Osteoblast (primary cell): ENCODE measurements at places on chromosomes 16 and 17. TPM values are rescaled to one million over a fixed set of nuclear protein-coding genes. Genes with fewer than 3 reads are reported as not detected.

DNA sequence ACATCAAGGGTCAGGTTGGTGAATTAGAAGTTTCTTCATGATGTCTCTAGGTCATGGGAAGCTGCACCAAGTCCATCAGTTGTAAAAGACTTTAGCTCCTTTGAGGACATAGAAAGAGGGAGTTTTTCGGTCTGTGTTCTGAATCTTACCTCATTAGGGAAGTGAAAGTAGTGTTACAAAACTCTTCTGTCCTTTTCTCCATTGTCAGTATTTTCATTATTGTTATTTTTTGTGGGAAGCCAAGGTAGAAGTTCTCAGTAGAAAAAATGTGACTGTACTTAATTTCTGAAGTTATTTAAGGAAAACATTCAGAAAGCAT, 24.2 kb downstream of the MAP3K3 start:
- peaks cover 9% of the 10 kb centered on the region for H3K36me3 ChIP-seq
- H3K27me3 ChIP-seq, result no peaks in the 10 kb centered on the region
- no peak for DNase-seq

DNA sequence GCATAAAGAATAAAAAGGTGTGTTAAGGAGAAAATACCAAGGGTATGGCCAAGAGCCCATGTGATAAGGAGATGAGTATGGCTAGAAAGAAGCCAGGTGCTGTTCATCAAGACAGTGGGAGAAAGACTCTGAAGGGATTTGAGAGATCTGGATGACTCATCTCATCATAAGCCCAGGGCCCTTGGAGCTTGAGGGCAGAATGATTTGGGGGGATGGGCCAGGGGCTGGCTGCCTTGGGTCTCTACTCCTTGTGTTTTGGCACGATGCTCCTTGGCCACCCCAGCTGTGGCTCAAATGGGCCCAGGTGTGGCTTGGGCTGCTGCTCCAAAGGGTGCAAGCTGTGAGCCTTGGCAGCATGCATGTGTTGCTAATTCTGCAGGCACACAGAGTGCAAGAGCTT, 14.5 kb upstream of the TNFRSF13B start:
- H3K4me3 ChIP-seq, result no peak overlapping the region
- DNase-seq, result no peak
- H3K27ac ChIP-seq, result no peak overlapping the region
- no peaks in the 10 kb centered on the region for H3K36me3 ChIP-seq
- no peaks in the 10 kb centered on the region for H3K27me3 ChIP-seq

DNA sequence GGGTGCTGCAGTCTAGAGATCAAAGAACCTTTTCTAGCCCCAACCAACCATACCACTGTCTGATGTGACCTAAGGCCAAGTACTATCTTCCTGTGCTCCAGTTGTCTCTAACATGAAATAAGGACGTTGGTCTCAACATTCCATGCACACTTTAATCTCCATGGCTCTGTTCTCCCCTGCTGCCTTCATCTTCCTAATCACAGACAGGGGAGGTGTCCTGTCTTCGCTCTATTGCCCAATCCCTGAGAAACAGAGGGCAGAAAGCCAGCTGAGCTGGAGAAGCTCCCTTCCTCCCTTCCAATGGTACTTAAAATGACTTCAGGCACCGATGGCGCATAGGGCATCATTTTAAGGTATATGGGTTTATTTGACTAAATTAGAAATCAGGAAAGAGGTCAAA, 148.9 kb upstream of the GNAO1 start:
- H3K4me1 ChIP-seq, result no peaks in the 10 kb centered on the region
- no peaks in the 10 kb centered on the region for H3K27me3 ChIP-seq
- H3K4me3 ChIP-seq, result no peak overlapping the region
- H3K36me3 ChIP-seq, result no peaks in the 10 kb centered on the region
- DNase-seq, result no peak
- no peak overlapping the region for H3K27ac ChIP-seq

GRCh38 chr16:79061181-79061580, 539.4 kb downstream of the MAF start:
- no peak overlapping the region for H3K4me3 ChIP-seq
- no peak overlapping the region for H3K27ac ChIP-seq
- no peaks in the 10 kb centered on the region for H3K4me1 ChIP-seq
- H3K27me3 ChIP-seq, result no peaks in the 10 kb centered on the region

GRCh38 chr17:41959030-41959335, 7.6 kb upstream of the CNP start:
- H3K4me3 ChIP-seq, result no peak overlapping the region
- no peaks in the 10 kb centered on the region for H3K27me3 ChIP-seq
- H3K27ac ChIP-seq, result peak overlapping the region; percentile 12
- H3K36me3 ChIP-seq, result no peaks in the 10 kb centered on the region
- H3K4me1 ChIP-seq, result peaks cover 11% of the 10 kb centered on the region
- no peak for DNase-seq

DNA sequence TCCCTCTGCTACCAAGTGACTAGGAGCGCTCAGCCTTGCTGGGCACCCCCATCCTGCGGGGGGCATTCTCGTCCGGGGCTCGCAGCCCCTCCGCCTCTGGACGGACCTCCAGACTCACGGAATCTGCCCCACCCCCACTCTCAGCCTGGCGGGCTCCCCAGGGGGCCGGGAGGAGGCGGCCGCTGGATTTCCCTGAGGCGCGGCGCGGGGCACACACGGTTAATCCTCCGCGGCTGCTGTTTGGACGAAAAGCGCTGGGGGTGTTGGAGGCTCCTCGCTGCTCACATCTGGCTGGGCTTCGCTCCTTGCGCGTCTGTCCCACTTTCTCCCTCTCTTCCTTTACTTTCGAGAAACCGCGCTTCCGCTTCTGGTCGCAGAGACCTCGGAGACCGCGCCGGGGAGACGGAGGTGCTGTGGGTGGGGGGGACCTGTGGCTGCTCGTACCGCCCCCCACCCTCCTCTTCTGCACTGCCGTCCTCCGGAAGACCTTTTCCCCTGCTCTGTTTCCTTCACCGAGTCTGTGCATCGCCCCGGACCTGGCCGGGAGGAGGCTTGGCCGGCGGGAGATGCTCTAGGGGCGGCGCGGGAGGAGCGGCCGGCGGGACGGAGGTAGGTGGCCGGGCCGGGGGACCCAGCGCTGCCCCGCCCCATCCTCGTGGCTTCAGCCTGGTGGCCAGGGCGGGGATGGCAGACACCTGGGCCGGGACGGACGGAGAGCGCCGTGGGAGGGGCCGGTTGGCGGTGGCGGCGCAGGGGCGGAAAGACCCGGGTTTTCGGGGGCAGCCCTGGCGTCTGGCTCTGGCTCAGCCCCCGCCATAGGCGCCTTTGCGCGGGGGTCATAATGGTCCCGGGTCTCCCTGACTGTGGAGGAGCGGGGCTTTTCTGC, at the start of gene C1QTNF1:
C1QTNF1 (plus strand) TSS at position 284 of the 886 bp plus-strand sequence. CDS start 19,800 bp downstream, outside the sequence.
- peak within 1 kb of the TSS; percentile 25 for H3K27ac ChIP-seq
- H3K36me3 ChIP-seq, result no peaks in the 10 kb centered on the region
- peak; percentile 83 for DNase-seq
- peaks cover 52% of the 10 kb centered on the region for H3K4me1 ChIP-seq
- H3K4me3 ChIP-seq, result peak within 1 kb of the TSS; percentile 74
- H3K27me3 ChIP-seq, result peaks cover 26% of the 10 kb centered on the region

The TEX14 gene
- under 0.01 TPM in 2 replicates for total RNA-seq

- H3K27me3 ChIP-seq, result no peaks in the 10 kb centered on the region
- no peak overlapping the region for H3K27ac ChIP-seq
- no peaks in the 10 kb centered on the region for H3K4me1 ChIP-seq
Measured at GRCh38 chr16:65021852-65022595, 99.8 kb downstream of the CDH11 start.

DNA sequence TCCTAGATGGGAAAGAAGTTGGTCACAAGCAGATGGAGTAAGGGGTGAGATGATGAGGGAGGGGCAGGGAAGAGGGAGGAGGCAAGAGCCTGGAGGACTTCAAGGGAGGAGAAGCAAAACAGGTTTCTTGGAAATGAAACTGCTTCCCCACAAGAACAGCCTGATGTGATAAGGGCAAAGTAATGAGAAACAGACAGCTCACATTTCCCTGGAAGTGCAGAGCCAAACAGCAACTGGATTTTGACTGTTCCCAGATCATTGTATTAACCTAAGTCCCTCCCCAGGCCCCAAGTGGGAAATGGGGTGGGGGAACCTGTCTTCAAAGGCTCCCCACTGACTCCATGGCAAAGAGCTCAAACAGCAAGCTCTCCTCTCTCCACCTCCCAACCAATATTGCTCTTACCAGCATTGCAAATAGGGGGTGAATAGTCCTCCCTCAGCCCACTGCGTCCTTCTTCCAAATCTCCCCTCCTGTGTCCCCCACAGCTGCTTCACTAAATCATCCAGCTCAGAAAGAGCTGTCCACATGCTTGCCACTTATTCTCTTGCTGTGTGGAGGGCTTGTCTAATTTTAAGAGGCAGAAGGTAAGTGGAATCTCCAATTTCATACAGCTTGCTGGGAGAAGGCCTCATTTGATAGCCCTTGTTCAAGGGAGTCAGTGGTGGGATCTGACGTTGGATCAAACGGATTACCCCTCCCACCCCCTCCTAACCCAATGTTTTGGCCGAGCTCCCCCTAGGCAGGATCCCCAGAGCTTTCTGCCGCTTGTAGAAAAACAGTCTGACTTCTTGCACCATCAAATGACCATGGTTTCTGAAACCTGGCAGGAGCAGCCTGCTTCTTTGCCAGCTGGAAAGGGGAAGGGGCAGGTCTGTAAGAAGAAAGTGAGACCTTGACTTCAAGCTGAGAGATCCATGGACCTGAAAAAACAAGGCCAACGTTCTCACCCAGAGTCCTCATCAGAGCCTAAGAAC, 56.3 kb upstream of the SMIM36 start:
- H3K27me3 ChIP-seq, result no peaks in the 10 kb centered on the region
- H3K36me3 ChIP-seq, result no peaks in the 10 kb centered on the region
- peaks cover 13% of the 10 kb centered on the region for H3K4me1 ChIP-seq
- H3K4me3 ChIP-seq, result no peak overlapping the region

DNA sequence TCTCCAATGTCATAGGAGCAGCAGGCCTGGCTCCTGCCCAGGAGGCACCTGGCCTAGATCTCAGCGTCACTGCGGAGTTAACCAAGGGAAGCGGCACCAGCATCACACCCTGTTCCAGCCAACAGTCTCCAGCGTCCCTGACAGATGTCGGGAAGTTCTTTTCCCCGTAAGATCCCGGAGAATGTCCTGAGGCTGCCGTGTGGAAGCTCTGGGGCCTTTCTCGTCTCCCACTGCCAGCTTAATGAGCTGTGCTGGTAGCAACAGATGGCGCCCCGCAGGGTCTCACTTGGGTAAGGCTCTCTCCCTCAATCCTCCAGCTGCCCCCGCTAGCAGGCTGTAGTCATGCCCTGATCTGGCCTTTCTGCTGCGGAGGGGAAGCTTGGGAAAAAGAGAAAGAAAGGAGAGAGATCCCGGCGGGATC, 57.5 kb downstream of the MARCHF10 start:
- no peaks in the 10 kb centered on the region for H3K36me3 ChIP-seq
- H3K27me3 ChIP-seq, result peaks cover 4% of the 10 kb centered on the region
- peaks cover 9% of the 10 kb centered on the region for H3K4me1 ChIP-seq
- no peak overlapping the region for H3K4me3 ChIP-seq
- no peak for DNase-seq

GRCh38 chr16:83781-84615, 6.0 kb downstream of the MPG start:
- no peaks in the 10 kb centered on the region for H3K27me3 ChIP-seq
- H3K4me1 ChIP-seq, result peaks cover 29% of the 10 kb centered on the region
- DNase-seq, result peak; percentile 95
- no peak overlapping the region for H3K4me3 ChIP-seq

The SLC12A3 gene
- not detected in 2 replicates for total RNA-seq

The USP6 gene
- total RNA-seq, result not detected in 2 replicates

GRCh38 chr16:31528523-31529107, 915 bp downstream of the AHSP start:
- no peaks in the 10 kb centered on the region for H3K4me1 ChIP-seq
- DNase-seq, result peak; percentile 75
- H3K36me3 ChIP-seq, result no peaks in the 10 kb centered on the region
- peaks cover 33% of the 10 kb centered on the region for H3K27me3 ChIP-seq
- H3K4me3 ChIP-seq, result peak overlapping the region; percentile 42

DNA sequence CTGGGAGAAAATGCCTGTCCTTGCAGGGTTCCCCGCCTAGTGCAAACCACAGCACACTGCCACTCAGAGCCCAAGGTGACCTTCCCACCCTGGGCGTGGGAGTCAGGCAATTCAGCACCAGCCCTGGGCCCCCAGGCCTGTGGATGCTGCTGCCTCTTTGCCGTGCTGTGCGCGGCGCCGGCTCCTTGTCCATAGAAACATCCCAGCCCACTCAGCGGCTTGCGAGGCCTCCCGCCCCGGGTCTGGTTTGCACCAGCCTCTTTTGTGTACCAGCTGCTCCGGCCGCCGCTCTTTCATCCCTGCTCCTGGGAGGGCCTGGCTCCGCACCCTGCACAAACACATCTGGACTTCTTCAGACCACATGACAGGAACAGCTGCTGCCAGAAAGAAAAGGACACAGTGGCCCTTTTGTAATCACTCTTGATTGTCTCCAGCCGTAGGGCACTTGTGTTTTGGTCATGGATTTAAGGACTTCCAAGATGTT, 75.4 kb upstream of the SDK2 start:
- H3K36me3 ChIP-seq, result no peaks in the 10 kb centered on the region
- no peak overlapping the region for H3K27ac ChIP-seq
- no peaks in the 10 kb centered on the region for H3K27me3 ChIP-seq
- no peak for DNase-seq
- no peaks in the 10 kb centered on the region for H3K4me1 ChIP-seq
- H3K4me3 ChIP-seq, result no peak overlapping the region

The TMEM238L gene
- total RNA-seq, result not detected in 2 replicates

GRCh38 chr17:59154721-59155438, at the start of gene SKA2:
SKA2 (minus strand) TSS chr17:59155186; CDS start chr17:59155163, 23 bp downstream.
- H3K4me3 ChIP-seq, result peak within 1 kb of the TSS; percentile 95
- H3K36me3 ChIP-seq, result no peaks in the 10 kb centered on the region
- peak within 1 kb of the TSS; percentile 89 for H3K27ac ChIP-seq
- no peaks in the 10 kb centered on the region for H3K27me3 ChIP-seq
- peak; percentile 65 for DNase-seq

GRCh38 chr17:51133365-51133764, 12.7 kb upstream of the SPAG9 start:
- peak overlapping the region; percentile 27 for H3K27ac ChIP-seq
- H3K36me3 ChIP-seq, result no peaks in the 10 kb centered on the region
- no peaks in the 10 kb centered on the region for H3K27me3 ChIP-seq
- H3K4me3 ChIP-seq, result no peak overlapping the region
- peak; percentile 52 for DNase-seq
- peaks cover 8% of the 10 kb centered on the region for H3K4me1 ChIP-seq

DNA sequence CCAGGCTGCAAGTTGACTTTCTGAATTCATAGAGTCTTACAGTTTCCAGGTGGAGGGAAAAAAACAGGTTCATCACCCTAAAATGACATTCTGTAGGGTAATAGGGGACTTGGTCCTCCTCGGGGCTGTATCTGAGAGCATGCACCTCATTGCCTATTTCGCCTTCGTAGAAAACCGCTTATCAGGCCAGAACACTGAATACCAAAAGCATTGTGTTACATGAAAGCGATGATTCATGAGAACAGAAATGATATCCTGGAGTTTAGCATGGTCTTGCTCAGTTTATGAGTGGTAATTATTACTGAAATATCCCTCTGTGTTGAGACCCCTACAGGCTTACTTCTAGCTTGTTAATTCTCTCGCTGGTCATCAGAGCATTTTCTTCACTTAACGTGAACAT, 61.4 kb upstream of the ARHGAP44 start:
- H3K4me1 ChIP-seq, result peaks cover 17% of the 10 kb centered on the region
- H3K27me3 ChIP-seq, result no peaks in the 10 kb centered on the region
- no peak for DNase-seq
- H3K27ac ChIP-seq, result peak overlapping the region; percentile 71
- H3K36me3 ChIP-seq, result no peaks in the 10 kb centered on the region

- H3K27me3 ChIP-seq, result peaks cover 7% of the 10 kb centered on the region
- peak; percentile 70 for DNase-seq
- H3K4me1 ChIP-seq, result no peaks in the 10 kb centered on the region
- no peaks in the 10 kb centered on the region for H3K36me3 ChIP-seq
- no peak overlapping the region for H3K27ac ChIP-seq
Measured at GRCh38 chr17:58284613-58285421, 4.1 kb upstream of the MPO start.
